ENCODE measurements at places on chromosomes 6 and 20. TPM values are rescaled to one million over a fixed set of nuclear protein-coding genes. Genes with fewer than 3 reads are reported as not detected.

MAFB gene
- 2.1 TPM for total RNA-seq

DEFB123 gene
- not detected for total RNA-seq

IL17A gene
- not detected for total RNA-seq

STX7 gene
- total RNA-seq, result 60.9 TPM

TMEM200A gene
- total RNA-seq, result 3.5 TPM

HLA-DRB5 gene
- total RNA-seq, result 0.82 TPM

RUNX2 gene
- 1.8 TPM for total RNA-seq

NKAPL gene
- total RNA-seq, result 0.44 TPM

BTN1A1 gene
- 1.4 TPM for total RNA-seq

PMEPA1 gene
- total RNA-seq, result 61.3 TPM

EEF1E1 gene
- 14.0 TPM for total RNA-seq

ADGRB3 gene
- total RNA-seq, result 2.4 TPM

- peak; percentile 73 for DNase-seq
- peaks cover 27% of the 10 kb centered on the region for H3K4me1 ChIP-seq
- H3K27me3 ChIP-seq, result peaks cover 14% of the 10 kb centered on the region
- H3K27ac ChIP-seq, result no peak overlapping the region
- H3K4me3 ChIP-seq, result no peak overlapping the region
- peaks cover 5% of the 10 kb centered on the region for H3K36me3 ChIP-seq
Observed at GRCh38 chr6:44268095-44268628, 2.1 kb upstream of the TMEM151B start.

DNA sequence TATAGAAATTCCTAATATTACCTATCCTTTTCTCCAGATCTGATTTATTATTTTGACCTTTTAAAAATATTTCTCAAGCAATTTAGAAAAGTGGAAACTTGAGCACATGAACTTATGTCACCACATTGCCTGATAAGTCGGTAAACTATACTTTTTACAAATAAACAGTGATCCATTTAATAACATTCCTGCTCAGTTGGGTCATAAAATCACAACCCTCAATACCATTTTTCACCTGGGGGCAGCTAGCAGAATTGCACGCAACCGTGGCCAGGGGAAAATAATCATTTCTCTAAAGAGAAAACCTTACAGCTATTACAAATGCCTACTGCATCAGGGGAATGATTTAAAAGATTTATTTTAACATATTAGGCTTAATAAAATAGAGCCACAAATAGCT, 614.5 kb downstream of the PHF3 start:
- no peak overlapping the region for H3K4me3 ChIP-seq
- peaks cover 2% of the 10 kb centered on the region for H3K4me1 ChIP-seq
- no peak overlapping the region for H3K27ac ChIP-seq
- DNase-seq, result no peak

DNA sequence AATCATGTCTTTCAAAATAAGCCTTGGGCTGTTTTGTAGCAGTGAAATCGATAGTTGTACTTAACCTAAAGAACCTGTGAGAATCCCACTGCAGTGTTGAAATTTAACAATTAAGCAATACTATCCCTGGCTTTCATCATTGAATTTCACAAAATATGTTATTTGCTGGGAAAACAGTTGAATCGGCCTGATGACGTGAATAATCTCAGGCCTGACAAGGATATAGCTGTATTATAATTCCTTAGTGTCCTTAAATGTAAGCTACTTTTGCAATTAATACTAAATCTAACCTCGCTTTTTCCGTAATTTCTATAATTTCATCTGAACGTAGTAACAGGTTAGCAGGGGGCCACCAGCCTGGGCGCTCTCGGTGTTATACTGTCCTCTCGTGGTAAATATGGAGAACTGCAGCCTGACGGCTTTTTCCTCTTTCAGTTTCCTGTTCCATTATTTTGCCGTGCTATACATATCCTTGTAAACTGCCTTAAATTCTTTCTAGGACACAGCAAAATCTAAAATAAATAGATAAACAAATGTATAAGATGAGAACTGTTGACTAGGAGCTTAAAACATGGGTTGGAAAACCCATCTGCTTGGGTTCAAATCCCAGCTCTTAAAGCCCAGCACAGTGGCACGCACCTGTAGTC, 24.0 kb downstream of the MTFR2 start:
- DNase-seq, result peak; percentile 57
- H3K4me1 ChIP-seq, result peaks cover 20% of the 10 kb centered on the region
- H3K27ac ChIP-seq, result no peak overlapping the region
- no peak overlapping the region for H3K4me3 ChIP-seq

DNA sequence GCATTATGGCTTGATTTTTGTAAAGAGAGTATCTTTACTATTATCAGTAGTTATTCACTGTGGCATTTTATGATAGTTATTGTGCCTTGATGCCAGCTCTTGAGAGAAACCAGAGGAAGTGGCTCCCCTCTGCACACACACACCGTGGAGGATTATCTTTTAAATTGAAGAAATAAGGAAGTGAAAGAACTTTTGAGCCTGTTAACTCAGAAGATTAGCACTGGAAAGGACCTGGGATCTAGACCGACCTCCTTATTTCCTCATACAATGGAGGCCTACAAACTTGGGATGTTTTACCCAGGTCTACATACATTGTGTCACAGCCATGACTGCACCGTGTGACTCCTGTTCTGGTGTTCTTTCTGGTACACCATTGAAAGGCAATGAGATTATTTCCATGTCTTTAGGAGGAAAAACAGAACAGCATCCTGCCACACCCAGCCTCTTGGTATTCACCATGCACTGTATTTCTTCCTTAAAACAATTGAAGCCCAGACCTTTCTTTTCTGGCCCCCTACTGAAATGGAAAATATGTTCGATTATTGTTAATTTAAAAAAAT, 40.6 kb downstream of the HECA start:
- H3K27ac ChIP-seq, result no peak overlapping the region
- DNase-seq, result no peak
- H3K27me3 ChIP-seq, result no peaks in the 10 kb centered on the region
- H3K4me3 ChIP-seq, result no peak overlapping the region

- peak; percentile 8 for DNase-seq
- no peak overlapping the region for H3K4me3 ChIP-seq
- peaks cover 5% of the 10 kb centered on the region for H3K27me3 ChIP-seq
- H3K36me3 ChIP-seq, result peaks cover 5% of the 10 kb centered on the region
- H3K27ac ChIP-seq, result peak overlapping the region; percentile 71
Observed at GRCh38 chr6:63440057-63440456, 120.3 kb upstream of the LGSN start.

DNA sequence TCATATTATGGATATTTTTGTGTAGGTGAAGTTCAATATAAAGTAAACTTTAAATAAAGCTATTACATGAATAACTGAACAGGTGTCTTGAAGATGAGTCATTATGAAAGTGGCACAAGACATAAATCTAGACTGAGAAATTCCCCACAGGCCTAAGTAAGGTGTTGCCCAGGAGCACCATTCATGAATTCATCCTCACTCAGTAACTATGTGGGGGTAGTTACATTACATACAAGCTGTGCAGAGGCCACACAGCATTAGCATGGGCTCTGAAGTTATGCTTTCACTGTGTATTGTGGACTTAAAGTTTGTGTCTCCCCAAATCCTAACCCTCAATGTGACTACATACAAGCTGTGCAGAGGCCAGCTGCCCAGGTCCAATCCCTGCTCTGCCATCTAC, 65.9 kb downstream of the BCAS1 start:
- H3K27me3 ChIP-seq, result no peaks in the 10 kb centered on the region
- no peak overlapping the region for H3K4me3 ChIP-seq
- H3K36me3 ChIP-seq, result no peaks in the 10 kb centered on the region
- DNase-seq, result no peak
- H3K27ac ChIP-seq, result no peak overlapping the region

GRCh38 chr6:17478223-17478907, 85.0 kb downstream of the CAP2 start:
- no peak overlapping the region for H3K4me3 ChIP-seq
- H3K27ac ChIP-seq, result no peak overlapping the region
- H3K36me3 ChIP-seq, result no peaks in the 10 kb centered on the region
- H3K4me1 ChIP-seq, result no peaks in the 10 kb centered on the region
- DNase-seq, result no peak
- H3K27me3 ChIP-seq, result peaks cover 3% of the 10 kb centered on the region

- DNase-seq, result no peak
- H3K27ac ChIP-seq, result no peak overlapping the region
- H3K27me3 ChIP-seq, result no peaks in the 10 kb centered on the region
- no peak overlapping the region for H3K4me3 ChIP-seq
Observed at GRCh38 chr6:149286905-149287304, 30.6 kb upstream of the TAB2 start.

- DNase-seq, result no peak
- no peak overlapping the region for H3K4me3 ChIP-seq
- peaks cover 6% of the 10 kb centered on the region for H3K36me3 ChIP-seq
- H3K27ac ChIP-seq, result no peak overlapping the region
Observed at GRCh38 chr6:142420802-142421201, 119.0 kb downstream of the ADGRG6 start.

GRCh38 chr6:166586424-166587156, at the start of gene RAMACL:
Gene RAMACL, minus strand, starts transcription at chr6:166586678. Its CDS starts 201 bp downstream, at chr6:166586477.
- no peak within 1 kb of the TSS for H3K27ac ChIP-seq
- peaks cover 4% of the 10 kb centered on the region for H3K27me3 ChIP-seq
- peaks cover 54% of the 10 kb centered on the region for H3K4me1 ChIP-seq
- DNase-seq, result no peak
- H3K36me3 ChIP-seq, result peaks cover 4% of the 10 kb centered on the region
- H3K4me3 ChIP-seq, result no peak within 1 kb of the TSS

DNA sequence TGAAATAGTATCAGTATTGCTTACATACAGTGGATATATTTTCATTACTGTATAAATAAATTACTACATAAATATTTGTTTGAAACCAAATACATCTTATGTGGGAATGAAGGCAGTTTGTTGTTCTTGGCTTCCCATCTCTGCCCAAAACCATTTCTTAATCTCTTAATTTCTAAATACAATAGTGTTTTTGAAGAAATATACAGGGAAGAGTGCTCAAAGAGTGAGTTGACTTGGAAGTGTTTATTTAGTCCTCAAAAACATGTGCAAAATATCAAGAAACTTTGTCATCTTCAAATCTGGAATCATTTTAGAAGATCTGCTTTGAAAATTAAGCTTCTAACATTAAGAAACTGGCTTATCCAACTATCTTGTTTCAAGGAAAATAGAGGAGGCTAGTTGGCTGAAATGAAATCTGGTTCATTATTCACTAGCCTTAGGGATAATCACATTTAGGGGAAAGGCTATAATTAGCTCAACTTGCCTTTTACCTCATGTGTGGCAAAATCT, 259.8 kb upstream of the FLRT3 start:
- H3K27ac ChIP-seq, result no peak overlapping the region
- peaks cover 2% of the 10 kb centered on the region for H3K27me3 ChIP-seq
- no peaks in the 10 kb centered on the region for H3K36me3 ChIP-seq
- H3K4me1 ChIP-seq, result no peaks in the 10 kb centered on the region

- no peaks in the 10 kb centered on the region for H3K36me3 ChIP-seq
- peaks cover 3% of the 10 kb centered on the region for H3K27me3 ChIP-seq
- no peak overlapping the region for H3K27ac ChIP-seq
- DNase-seq, result no peak
Observed at GRCh38 chr6:184161-184700, 108.1 kb upstream of the DUSP22 start.

DNA sequence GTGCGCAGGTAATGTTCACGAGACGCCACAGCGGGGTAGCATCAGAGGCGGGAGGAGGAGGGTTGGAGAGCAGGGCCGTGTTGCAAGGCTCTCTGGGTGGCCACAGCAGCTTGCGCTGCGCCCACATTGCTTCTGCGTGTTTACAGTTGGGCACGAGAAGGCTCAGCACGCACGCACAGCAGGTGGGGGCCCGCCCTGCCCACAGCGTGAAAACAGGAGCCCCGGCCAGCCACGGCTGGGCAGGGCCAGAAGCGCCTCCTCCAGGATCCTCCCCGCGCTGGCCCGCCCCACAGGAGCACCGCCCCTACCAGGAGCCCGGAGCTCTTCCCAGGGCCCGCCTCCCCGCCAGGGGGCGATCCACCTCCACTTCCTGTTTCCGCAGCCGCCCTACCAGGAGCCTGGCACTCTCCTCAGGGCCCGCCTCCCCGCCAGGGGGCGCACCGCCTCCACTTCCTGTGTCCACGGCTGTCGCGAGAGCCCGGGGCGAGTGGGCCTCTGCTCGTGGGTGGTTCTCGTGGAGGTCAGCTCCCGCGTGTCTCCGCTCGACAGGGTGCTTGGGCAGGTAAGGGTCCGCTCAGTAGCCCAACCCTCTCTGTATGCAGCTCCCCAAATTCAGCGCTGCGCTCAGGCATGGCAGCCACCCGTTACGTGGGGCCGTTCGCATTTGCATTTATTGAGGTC, at the start of gene FAM50B:
Gene FAM50B (plus strand): TSS at position 449 of the 681 bp plus-strand sequence. CDS start 439 bp downstream, outside the sequence.
- DNase-seq, result peak; percentile 99
- peaks cover 3% of the 10 kb centered on the region for H3K27me3 ChIP-seq
- peaks cover 8% of the 10 kb centered on the region for H3K4me1 ChIP-seq
- H3K27ac ChIP-seq, result no peak within 1 kb of the TSS
- H3K4me3 ChIP-seq, result peak within 1 kb of the TSS; percentile 77

- no peak overlapping the region for H3K4me3 ChIP-seq
- no peaks in the 10 kb centered on the region for H3K4me1 ChIP-seq
- H3K36me3 ChIP-seq, result no peaks in the 10 kb centered on the region
- no peaks in the 10 kb centered on the region for H3K27me3 ChIP-seq
- no peak overlapping the region for H3K27ac ChIP-seq
Observed at GRCh38 chr20:23614163-23614562, 8.4 kb upstream of the CST9 start.

GRCh38 chr6:97689078-97689754, 406.2 kb upstream of the MMS22L start:
- no peak for DNase-seq
- H3K36me3 ChIP-seq, result no peaks in the 10 kb centered on the region
- no peak overlapping the region for H3K27ac ChIP-seq
- H3K4me1 ChIP-seq, result peaks cover 5% of the 10 kb centered on the region
- no peak overlapping the region for H3K4me3 ChIP-seq

- H3K36me3 ChIP-seq, result no peaks in the 10 kb centered on the region
- DNase-seq, result no peak
- H3K4me1 ChIP-seq, result peaks cover 3% of the 10 kb centered on the region
- H3K4me3 ChIP-seq, result no peak overlapping the region
- H3K27me3 ChIP-seq, result peaks cover 1% of the 10 kb centered on the region
Observed at GRCh38 chr6:26349964-26350857, 14.8 kb upstream of the BTN3A2 start.

DNA sequence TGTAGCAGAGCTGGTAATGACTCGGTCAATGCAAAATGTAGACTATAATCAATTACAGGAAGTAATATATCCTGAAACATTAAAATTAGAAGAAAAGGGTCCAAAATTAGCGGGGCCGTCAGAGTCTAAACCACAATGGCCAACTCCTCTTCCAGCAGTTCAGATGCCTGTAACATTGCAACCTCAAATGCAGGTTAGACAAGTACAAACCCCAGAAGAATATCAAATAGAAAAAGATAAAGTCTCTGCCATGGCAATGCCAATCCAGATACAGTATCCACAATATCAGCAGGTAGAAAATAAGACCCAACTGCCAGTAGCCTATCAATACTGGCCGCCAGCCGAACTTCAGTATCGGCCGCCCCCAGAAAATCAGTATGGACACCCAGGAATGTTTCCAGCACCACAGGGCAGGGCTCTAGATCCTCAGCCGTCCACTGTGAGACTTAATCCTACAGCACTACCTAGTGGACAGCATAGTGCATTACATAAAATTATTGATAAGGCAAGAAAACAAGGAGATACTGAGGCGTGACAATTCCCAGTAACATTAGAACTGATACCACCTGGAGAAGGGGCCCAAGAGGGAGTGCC, 158.4 kb downstream of the GPX5 start:
- H3K4me1 ChIP-seq, result peaks cover 53% of the 10 kb centered on the region
- H3K27ac ChIP-seq, result no peak overlapping the region
- no peaks in the 10 kb centered on the region for H3K36me3 ChIP-seq
- DNase-seq, result peak; percentile 18

GRCh38 chr6:8435845-8436168, 462 bp upstream of the SLC35B3 start:
- H3K4me3 ChIP-seq, result peak overlapping the region; percentile 95
- H3K27ac ChIP-seq, result peak overlapping the region; percentile 95
- no peak for DNase-seq
- peaks cover 19% of the 10 kb centered on the region for H3K4me1 ChIP-seq

All from endothelial cell (in vitro differentiated cells).